ENCODE measurements at places on chromosomes 12 and 14.

DNA sequence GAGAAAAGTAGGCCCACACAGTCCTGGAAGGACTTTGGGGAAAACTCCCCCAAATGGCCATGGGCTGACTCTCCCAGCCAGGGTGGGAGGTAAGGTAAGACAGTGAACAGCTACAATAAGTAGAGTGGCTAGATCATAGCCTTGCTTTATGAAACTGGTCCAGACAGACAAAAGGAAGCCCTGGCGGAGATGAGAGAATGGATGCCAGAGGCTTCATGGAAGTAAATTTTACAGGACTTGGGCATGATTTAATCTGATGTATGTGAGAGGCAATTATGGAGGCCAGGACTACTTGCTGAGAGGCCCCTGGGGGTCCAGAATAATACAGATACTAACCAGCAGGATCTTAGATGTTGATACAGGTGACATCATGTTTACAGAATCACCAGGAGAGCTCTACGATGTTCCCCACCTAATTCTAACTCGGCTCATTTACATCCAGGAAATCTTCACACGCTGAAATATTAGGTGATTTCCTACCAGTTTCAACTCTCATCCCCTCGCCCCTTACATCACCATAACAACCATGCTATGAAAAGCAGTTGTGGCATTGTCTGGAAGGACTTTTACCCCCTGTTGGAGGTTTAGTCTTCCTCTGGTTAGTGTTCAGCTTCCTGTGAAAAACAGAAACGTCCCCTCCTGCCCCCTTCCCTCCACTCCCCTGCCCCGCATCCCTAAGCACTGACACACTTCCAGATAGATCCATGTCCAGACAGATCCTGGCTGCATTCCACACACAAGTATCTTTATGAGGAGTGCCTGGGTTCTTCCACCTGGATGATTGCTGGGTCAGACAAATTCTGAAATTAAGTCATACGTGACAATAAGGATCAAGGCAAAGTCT, 39.5 kb upstream of the NT5DC3 start:
- no peak for DNase-seq

- peak; percentile 70 for DNase-seq
Measured at GRCh38 chr12:3168223-3169221, 91.3 kb downstream of the TSPAN9 start.

GRCh38 chr12:128649902-128650301, 173.9 kb downstream of the SLC15A4 start:
- DNase-seq = no peak

GRCh38 chr12:100901266-100901665, 106.7 kb downstream of the ANO4 start:
- no peak for DNase-seq

DNA sequence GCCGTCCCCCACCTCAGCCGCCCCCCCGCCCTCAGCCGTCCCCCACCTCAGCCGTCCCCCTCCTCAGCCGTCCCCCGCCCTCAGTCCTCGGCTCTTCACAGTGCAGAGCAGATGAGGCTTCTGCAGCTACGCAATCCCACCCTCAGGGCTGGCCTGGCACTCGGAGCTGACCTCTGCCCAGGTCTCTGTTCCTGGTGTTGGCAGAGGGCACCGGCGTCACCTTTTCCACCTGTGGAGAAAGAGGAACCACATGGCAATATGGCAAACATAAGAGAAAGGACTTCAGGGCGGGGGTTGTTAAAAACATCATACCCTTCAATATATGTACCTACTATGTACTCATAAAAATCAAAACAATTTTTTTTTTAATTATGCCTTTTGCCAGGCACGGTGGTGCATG, 45.8 kb downstream of the MLXIP start:
- no peak for DNase-seq
